Stimulated activated CD8-positive, alpha-beta memory T cell treated with anti-CD3 and anti-CD28 coated beads, Interleukin-2, amount 100 ng/mL, for 1 hour (primary cell): ENCODE measurements at places on chromosomes 3 and 15.

DNA sequence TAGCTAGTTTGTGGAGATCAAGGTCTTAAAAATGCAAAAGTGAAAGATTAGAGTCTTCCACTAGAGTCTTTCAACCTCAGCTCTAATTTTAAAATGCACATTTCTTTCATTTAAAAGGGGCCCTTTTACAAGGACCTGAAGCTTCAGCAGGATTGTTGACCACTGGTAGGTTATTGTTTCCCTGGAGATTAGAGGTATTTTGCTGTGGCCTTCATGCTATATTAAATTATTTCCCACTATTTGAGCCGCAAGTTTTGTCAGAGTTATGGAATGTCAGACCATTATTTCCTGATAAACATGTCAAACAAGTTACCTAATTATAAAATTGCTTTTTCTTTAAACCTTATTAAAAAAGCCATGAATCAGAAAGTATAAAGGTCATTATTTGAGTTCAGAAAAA lies 103.1 kb upstream of the CCNL1 start:
- DNase-seq: no peak

DNA sequence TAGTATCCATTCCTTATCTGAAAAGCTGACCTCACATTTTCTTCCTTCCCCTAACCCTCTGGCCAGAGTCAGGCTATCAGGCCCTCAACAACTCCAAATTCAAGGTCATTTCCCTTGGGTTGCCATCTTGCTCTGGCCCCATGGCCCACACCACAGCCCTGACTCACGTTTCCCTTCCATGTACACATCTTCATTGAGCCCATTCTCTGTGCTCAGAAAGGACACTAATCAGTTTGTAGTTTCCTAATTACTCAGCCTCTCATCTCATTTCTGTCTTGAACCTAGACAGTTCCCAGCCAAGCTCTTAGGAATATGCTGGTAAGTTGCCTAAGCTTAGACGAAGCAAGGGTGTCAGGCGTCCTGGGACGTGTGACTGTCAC lies 14.9 kb downstream of the TGM5 start:
- DNase-seq: no peak

DNA sequence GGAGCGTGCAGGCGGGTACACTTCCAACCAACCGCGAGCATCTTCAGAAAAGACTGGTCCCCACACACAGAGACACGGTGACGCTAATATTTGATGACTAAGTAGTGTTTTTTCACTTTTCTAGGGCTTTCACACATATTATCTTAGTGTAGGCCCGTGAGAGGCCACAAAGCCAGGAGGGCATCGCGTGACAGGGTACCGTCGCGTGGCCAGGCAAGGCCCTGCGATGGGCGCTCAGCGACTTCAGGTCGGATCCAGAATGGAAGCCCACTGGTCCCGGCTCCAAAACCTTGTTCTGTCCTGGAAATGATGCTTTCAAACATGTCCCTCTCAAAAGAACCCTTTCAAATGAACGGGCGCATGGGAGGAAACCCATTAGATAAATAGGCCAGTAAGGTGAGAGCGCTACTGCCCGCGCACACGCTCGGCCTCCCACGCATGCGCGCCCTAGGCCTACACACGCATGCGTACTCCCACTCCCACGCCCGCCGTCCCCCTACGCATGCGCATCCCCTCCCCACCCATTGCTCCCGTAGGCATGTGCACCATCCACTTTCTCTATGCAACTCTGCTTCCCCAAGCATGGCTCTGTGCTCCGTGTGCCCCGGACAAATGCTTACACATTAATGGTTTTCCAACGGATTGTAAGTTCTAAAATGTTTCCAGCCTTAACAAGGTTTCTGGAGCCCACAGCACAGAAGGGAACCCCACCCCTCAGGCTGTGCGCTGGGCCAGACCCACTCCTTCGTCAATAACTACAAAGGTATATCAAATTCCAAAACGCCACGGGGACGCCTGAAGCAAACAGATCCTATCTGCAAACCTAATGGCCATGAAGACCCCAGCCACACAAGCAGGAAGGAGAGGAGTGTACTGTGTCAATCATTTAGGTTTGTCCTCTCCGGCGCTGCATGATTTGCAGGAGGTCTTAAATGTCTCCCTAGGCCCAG lies 72.1 kb downstream of the OCA2 start:
- DNase-seq: no peak

GRCh38 chr15:66899555-66900350 lies 165.6 kb upstream of the SMAD3 start:
- DNase-seq: no peak

GRCh38 chr3:186517218-186517617 lies 27.0 kb downstream of the CRYGS start:
- no peak for DNase-seq

- DNase-seq: no peak
These were observed 85.8 kb upstream of the KCNMB2 start for GRCh38 chr3:178450476-178450875.

- no peak for DNase-seq
These were observed 494 bp downstream of the GCSAM start for GRCh38 chr3:112132554-112132953.

DNA sequence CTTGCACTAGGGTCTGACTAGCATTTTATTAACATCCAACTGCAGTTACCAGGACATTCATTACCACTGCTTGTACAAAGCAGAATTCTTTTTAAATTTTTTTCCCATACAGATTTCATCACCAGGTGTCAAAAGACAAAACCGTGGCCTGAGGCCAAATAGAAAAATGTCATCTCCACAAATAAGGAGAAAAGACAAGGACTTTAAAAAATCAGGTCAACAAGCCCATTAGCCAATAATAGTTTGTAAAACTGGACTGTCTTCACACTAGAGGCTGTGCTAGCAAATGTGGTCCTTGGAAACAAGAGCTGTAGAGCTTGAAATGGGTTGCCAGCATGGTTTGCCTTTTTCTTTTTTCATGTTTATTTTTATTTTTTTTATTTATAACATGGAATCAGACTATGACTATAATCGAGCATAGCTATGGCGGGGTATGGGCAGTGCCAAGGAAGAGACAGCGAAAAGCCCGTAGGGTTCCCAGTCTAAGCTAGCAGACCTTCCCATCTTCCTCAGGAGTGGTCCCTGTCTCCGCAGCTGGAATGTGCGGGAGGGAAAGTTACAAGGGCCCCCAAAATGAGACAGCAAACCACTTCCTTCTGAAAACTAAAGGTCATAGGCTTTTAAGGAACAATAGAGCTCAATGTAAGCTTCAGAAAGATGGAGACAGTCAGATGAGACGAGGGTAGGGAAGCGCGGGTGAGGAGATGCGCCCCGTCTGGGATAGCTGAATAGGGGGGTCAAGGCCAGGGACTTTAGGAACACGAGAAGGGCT lies 1.5 kb downstream of the PTPN9 start:
- DNase-seq: no peak

GRCh38 chr3:192848371-192849233 lies 69.1 kb downstream of the MB21D2 start:
- DNase-seq: no peak

DNA sequence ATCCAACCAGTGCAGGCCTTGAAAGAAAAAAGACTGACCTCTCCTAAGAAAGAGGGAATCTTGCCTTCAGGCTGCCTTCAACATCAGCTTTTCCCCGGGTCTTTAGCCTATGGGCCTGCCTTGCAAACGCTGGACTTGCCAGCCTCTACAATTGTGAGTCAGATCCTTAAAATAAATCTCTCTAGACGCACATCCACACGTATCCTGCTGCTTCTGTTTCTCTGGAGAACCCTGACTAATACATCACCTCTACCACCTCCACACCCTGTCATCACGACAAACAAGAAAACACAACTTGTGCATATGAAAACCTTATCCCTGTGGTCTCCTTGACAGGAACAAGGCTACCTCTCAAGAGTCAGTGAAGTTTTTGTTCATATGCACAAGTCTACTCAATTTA lies 11.8 kb downstream of the CYFIP1 start:
- no peak for DNase-seq

DNA sequence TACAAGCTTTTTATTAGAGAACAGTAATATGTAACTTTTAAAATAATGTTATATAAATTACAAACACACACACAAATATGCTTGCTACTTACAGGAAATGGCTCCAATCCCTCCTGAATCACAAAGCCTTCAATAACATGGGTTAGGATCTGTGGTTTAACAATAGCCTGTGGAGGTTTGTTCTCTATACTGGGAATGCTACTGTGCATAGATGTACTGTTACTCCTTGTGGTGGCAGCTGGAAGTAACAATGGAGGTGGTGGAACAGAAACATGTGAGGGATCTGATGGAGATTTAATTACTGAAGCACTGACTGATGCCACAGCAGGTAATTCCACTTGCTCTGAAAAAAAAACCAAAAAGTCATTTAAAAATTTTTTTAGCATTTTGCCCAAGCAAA lies 64.4 kb downstream of the PHC3 start:
- DNase-seq: no peak

GRCh38 chr15:48905847-48906246 lies 27.9 kb downstream of the EID1 start:
- DNase-seq: no peak

DNA sequence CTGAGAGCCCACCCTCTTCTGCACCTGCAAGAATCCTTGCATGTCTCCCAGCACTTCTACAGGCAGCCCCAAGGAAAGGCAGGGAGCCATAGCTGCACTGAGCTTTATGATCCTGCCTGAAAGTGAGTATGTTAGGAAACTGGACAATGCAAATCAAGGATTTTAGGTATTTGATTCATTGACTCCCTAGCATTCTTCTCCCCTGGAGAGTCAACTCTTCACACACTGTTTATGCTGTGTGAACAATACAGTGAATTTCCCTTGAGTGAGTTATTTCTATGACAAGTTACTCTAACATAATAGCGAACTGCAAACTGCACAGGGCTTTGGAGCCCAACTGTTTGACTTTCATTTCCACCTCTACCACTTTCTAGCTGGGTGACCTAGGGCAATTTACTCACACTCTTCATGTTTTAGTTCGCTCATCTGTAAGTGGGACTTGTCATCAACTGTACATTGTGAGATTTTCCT lies 96.0 kb upstream of the PHLDB2 start:
- no peak for DNase-seq

GRCh38 chr3:123870033-123870432 lies 14.1 kb downstream of the MYLK start:
- no peak for DNase-seq

DNA sequence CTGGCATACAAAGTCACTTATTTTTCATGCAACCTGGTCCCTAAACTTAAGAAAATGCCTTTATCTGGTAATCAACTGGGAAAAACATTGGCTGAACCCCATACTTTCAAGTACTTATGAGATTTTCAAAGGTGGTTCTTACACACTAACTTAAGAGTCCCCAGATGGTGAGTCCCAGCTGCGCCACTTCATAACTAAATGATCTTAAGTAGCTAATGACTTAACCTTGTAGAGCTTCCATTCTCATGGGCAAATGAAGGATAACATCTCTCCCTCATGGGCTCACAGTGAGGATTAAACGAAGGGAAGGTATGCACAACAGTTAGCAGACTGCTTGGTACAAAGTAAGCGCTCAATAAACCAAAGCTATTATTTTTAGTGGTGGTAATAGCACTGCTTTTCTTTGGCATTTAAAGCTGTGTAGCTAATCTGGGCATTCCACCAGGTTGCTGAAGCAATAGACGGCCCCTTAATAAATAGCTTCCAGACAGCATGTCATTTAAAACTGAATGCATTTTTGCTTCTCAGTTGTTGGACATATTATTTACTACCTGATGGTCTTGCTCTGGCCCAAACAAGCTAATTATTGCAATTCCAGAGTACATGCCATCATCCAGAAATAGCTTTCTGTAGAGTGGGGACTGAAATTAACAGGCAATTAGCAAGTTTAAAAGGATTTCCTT lies 55.4 kb downstream of the LIPC start:
- no peak for DNase-seq

GRCh38 chr3:23720885-23721284 lies 84.9 kb upstream of the UBE2E1 start:
- DNase-seq: no peak

GRCh38 chr3:31762097-31762764 lies 218.8 kb downstream of the OSBPL10 start:
- no peak for DNase-seq

DNA sequence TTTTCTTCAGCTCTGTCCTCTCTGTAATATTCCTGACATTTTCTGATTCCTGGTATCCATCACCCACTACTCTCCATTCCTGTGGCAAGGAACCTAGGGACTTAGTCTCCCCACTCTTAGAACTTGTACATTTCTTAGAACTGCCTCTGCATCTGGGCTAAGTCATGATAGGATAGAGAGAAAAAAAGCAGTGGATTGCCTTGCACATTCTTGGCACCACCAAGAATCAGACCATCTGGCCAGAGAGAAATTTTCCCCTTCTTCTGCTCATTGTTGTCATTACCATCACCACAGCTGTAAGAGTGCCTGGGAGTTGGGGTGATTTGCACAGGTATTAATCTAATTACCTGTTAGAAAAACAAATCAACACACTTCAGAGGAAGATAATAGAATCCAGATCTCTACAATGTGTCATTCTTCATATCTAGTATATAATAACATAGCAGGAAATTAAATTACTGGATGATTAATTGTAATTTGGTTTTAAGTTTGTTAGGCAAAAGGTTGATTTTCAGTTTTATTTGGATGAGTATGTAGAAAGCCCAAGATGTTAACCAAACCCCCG lies 264.8 kb upstream of the ZPLD1 start:
- no peak for DNase-seq

DNA sequence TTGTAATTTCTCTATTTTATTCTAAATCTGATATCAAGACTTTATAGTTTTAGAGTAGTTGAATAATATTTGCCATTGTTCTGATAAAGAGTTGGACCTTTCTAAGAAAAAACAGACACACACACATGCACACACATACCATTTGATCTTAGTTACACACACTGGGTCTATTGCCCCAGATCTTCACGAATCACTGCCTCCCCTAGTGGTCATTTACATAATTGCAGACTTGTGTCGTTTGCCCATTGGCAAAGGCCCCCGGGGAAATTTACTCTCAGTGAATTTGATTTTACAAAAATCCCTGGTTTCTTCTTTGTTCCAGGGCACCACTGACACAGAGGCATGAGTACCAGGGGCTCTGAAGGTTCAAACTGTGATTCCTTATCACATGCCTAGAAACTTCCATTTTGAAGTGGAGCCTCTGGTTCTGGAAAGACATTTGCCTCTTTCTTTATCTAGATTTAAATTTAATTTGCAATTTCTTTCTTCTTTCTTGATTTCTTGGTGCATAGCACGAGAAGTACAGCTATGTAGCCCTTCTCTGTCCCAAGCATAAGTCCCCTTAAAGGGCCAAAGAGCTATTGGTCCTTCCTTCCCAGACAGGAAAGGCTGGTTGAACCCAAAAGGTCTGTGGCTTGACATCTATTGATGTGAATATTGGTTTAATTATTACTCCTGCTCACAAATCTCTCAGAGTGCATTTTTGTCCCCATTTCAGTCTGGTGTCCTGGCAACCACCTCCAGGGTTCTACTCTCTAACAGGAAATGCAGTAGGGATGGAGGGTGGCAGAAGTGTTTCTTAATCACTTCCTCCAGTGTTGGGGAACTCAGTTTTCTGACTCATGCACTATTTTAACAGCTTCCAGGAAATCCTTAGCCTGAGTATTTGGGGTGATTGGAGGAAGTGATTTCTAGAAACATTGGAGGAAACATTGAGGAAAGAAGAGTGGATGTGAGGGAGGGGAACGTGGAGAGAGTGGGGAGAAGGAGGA lies 32.4 kb upstream of the SLC6A11 start:
- DNase-seq: no peak

GRCh38 chr15:50978580-50978979 lies 70.1 kb downstream of the AP4E1 start:
- no peak for DNase-seq

GRCh38 chr3:161914703-161915417 lies 418.3 kb downstream of the OTOL1 start:
- no peak for DNase-seq
